GM23248 (cell line): ENCODE measurements at places on chromosomes 5 and 9.

- H3K4me3 ChIP-seq = no peak overlapping the region
- no peaks in the 10 kb centered on the region for H3K36me3 ChIP-seq
- no peaks in the 10 kb centered on the region for H3K27me3 ChIP-seq
- DNase-seq = no peak
- H3K27ac ChIP-seq = no peak overlapping the region
Observed at GRCh38 chr5:149855366-149855765, 89.2 kb downstream of the PDE6A start.

GRCh38 chr9:109440117-109440515 is 58.0 kb downstream of the PTPN3 start:
- no peaks in the 10 kb centered on the region for H3K36me3 ChIP-seq
- H3K4me3 ChIP-seq = no peak overlapping the region
- no peak overlapping the region for H3K27ac ChIP-seq
- no peaks in the 10 kb centered on the region for H3K27me3 ChIP-seq

- DNase-seq = peak; percentile 87
- H3K36me3 ChIP-seq = no peaks in the 10 kb centered on the region; the same call in 1 of the 2 replicates
- peak overlapping the region; percentile 9; the same call in 1 of the 2 replicates for H3K27ac ChIP-seq
- H3K27me3 ChIP-seq = no peaks in the 10 kb centered on the region
- H3K4me1 ChIP-seq = peaks cover 10% of the 10 kb centered on the region
Observed at GRCh38 chr9:127589955-127590370, 22.1 kb upstream of the STXBP1 start.

DNA sequence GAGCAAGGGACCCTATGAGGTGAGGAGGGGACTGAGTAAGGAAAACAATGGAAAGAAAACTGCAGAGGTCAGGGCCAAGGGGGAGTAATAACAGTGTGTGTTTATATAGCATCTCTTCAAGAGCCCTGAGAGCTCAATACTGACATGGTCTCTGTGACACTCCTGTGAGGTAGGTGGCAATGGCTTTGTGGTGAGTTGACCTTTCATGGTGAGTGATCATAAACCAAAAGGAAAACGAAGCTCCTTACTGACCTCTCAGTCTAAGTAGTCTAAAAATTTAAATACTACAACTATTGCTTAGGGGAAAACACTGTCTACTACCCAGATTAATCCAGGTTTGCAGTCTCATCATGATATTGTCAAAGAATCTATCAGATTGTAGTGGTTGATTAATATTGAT is 130.9 kb downstream of the SNCAIP start:
- H3K4me3 ChIP-seq = no peak overlapping the region
- H3K36me3 ChIP-seq = no peaks in the 10 kb centered on the region
- no peaks in the 10 kb centered on the region for H3K4me1 ChIP-seq

DNA sequence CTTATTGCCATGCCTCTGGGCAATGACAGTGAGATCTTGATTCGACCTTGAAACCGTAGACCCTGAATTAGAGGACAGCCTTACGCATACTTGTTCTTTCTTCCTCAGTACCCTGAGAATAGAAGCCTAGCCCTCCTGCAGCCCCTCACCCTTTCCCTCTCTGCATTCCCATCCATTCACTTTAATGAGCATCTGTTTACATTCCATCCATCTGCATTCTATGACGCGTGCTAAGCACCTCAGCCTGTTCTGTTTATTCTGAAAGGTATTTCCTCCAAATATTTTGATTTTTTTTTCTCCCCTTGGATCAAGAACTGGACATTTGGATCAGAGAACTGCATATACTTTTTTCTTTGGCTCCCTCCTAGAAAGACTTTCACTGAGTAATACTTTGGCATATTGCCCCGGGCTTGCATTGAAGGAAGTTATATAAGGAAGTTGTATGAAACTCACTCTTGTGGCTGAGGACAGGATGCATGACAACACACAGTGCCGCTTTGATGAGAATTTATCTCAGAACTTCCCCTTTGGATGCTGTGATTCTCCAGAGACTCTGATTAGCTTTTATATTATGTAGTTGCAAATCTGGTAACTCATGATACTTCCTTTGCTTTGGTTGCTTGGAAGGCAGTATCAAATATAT is 15.7 kb downstream of the TMEM8B start:
- no peaks in the 10 kb centered on the region; the same call in 1 of the 2 replicates for H3K36me3 ChIP-seq
- no peak overlapping the region for H3K4me3 ChIP-seq
- peaks cover 35% of the 10 kb centered on the region for H3K4me1 ChIP-seq
- H3K27me3 ChIP-seq = no peaks in the 10 kb centered on the region
- peak; percentile 97 for DNase-seq
- H3K27ac ChIP-seq = peak overlapping the region; percentile 68

- no peak overlapping the region for H3K4me3 ChIP-seq
- H3K4me1 ChIP-seq = peaks cover 26% of the 10 kb centered on the region
- H3K36me3 ChIP-seq = peaks cover 14% of the 10 kb centered on the region; the same call in 1 of the 2 replicates
- H3K27me3 ChIP-seq = no peaks in the 10 kb centered on the region
- DNase-seq = peak; percentile 71
Observed at GRCh38 chr5:43661102-43661501, 58.1 kb downstream of the NNT start.

DNA sequence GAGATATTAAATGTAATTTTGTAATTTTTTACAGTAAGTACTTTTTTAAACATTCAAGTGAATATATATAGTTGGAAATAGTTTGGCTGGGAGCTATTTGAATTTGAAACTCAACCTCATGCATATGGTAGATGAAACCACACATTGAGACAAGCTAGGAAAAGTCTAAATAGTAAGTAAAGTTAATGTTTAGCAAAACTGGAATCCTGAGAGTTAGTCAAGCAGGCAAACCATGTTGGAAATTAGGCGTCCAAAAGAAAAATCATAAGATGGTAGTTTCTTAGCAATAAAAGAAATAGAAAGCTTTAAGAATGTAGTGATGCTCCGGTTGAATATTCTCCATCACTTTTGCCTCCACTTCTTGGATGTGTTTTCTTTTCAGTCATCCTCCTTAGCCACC is 657.1 kb upstream of the CDH10 start:
- H3K36me3 ChIP-seq = no peaks in the 10 kb centered on the region
- H3K27me3 ChIP-seq = no peaks in the 10 kb centered on the region
- no peak overlapping the region for H3K4me3 ChIP-seq
- H3K27ac ChIP-seq = no peak overlapping the region
- DNase-seq = no peak

DNA sequence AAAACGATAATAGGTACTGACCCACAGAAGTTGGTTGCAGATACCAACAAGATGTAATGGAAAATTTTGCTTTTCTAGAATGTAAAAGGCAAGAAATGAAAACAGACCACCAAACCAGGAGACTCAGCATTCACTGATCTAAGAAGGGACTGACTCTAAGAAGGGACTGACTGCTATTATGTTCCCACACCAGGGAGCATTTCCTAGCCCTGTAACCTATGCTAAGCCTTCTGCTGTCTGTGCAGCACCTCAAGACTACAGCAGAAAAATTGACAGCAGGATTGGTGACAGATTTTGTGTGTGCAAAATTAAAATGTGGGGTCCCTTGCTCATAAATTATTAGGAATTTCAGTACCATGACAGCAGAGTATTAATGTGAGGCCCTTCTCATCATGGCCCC is 154.8 kb downstream of the GABRB2 start:
- H3K36me3 ChIP-seq = no peaks in the 10 kb centered on the region
- H3K4me3 ChIP-seq = no peak overlapping the region
- H3K27me3 ChIP-seq = no peaks in the 10 kb centered on the region

GRCh38 chr5:132203464-132203818 is 24.2 kb downstream of the P4HA2 start:
- no peaks in the 10 kb centered on the region for H3K27me3 ChIP-seq
- peaks cover 14% of the 10 kb centered on the region for H3K4me1 ChIP-seq

- H3K36me3 ChIP-seq = no peaks in the 10 kb centered on the region
- no peak overlapping the region for H3K4me3 ChIP-seq
- H3K27me3 ChIP-seq = peaks cover 12% of the 10 kb centered on the region
- no peak overlapping the region for H3K27ac ChIP-seq
- DNase-seq = no peak
Observed at GRCh38 chr5:174514983-174515394, 209.4 kb upstream of the MSX2 start.

GRCh38 chr5:172451771-172452197 is 2.5 kb downstream of the SH3PXD2B start:
- peaks cover 33% of the 10 kb centered on the region for H3K4me1 ChIP-seq
- H3K36me3 ChIP-seq = no peaks in the 10 kb centered on the region
- H3K27ac ChIP-seq = peak overlapping the region; percentile 84

GRCh38 chr9:133733421-133733795 is 4.7 kb downstream of the SARDH start:
- no peak for DNase-seq
- H3K36me3 ChIP-seq = no peaks in the 10 kb centered on the region
- H3K4me1 ChIP-seq = no peaks in the 10 kb centered on the region
- H3K4me3 ChIP-seq = no peak overlapping the region
- H3K27me3 ChIP-seq = no peaks in the 10 kb centered on the region

DNA sequence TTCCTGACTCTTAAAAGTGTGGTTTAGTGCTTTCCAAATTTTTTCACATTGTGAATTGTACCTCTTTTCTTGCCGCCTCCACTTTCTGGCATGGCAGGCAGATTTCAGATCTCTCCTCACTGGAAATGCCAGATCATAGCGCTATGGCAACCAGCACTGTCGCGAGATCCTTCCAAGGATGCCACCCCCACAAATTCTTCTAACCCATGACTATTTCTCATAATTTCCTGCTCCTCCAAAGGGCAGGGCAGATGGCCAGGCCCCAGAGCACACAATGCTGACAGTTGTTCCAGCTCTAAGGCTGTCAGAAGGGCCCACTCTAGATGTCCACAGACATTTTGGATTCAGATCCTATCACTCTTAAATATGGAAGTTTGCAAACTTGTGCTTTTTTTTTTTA is 446.2 kb upstream of the RIOK2 start:
- peak overlapping the region; percentile 67 for H3K27ac ChIP-seq
- no peaks in the 10 kb centered on the region for H3K27me3 ChIP-seq
- DNase-seq = peak; percentile 97
- H3K4me1 ChIP-seq = peaks cover 31% of the 10 kb centered on the region
- peak overlapping the region; percentile 54 for H3K4me3 ChIP-seq

GRCh38 chr9:110752766-110753165 is 84.2 kb downstream of the MUSK start:
- peak; percentile 96 for DNase-seq
- H3K27ac ChIP-seq = peak overlapping the region; percentile 64
- H3K4me1 ChIP-seq = peaks cover 33% of the 10 kb centered on the region
- no peak overlapping the region for H3K4me3 ChIP-seq
- no peaks in the 10 kb centered on the region for H3K27me3 ChIP-seq
- H3K36me3 ChIP-seq = no peaks in the 10 kb centered on the region

- H3K27ac ChIP-seq = no peak overlapping the region
- no peak for DNase-seq
- H3K4me3 ChIP-seq = no peak overlapping the region
- no peaks in the 10 kb centered on the region for H3K27me3 ChIP-seq
- H3K4me1 ChIP-seq = peaks cover 34% of the 10 kb centered on the region
Observed at GRCh38 chr5:78574131-78574673, 74.4 kb downstream of the LHFPL2 start.

GRCh38 chr5:171845857-171846256 is 60.2 kb downstream of the SMIM23 start:
- no peaks in the 10 kb centered on the region for H3K36me3 ChIP-seq
- peaks cover 9% of the 10 kb centered on the region for H3K4me1 ChIP-seq
- H3K27me3 ChIP-seq = no peaks in the 10 kb centered on the region
- no peak overlapping the region for H3K4me3 ChIP-seq

- peak; percentile 85 for DNase-seq
- H3K36me3 ChIP-seq = peaks cover 14% of the 10 kb centered on the region; the same call in 1 of the 2 replicates
- H3K4me1 ChIP-seq = peaks cover 23% of the 10 kb centered on the region
- peak overlapping the region; percentile 83 for H3K27ac ChIP-seq
Observed at GRCh38 chr5:177495243-177496060, 2.0 kb downstream of the PDLIM7 start.

DNA sequence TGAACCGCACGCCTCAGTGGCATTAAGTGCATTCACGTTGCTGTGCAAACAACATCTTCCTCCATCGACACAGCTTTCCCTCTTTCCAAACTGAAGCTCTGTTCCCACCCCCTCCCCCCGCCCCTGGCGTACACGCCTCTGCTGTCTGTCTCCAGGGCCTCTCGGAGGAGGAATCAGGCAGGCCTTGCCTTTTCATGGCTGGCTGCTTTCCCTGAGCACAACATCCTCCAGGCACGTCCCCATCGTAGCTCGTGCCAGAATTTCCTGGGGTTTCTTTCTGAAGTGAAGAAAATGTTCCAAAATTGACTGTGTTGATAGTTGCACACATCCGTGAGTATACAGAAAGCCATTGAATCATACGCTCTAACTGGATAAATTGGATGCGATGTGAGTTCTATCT is 22.3 kb upstream of the TMEM250 start:
- peaks cover 25% of the 10 kb centered on the region for H3K27me3 ChIP-seq
- no peaks in the 10 kb centered on the region for H3K36me3 ChIP-seq
- no peak overlapping the region for H3K4me3 ChIP-seq
- DNase-seq = no peak
- no peaks in the 10 kb centered on the region for H3K4me1 ChIP-seq

- no peak overlapping the region for H3K27ac ChIP-seq
- H3K27me3 ChIP-seq = peaks cover 9% of the 10 kb centered on the region
- H3K4me1 ChIP-seq = no peaks in the 10 kb centered on the region
- H3K36me3 ChIP-seq = no peaks in the 10 kb centered on the region
- DNase-seq = no peak
Observed at GRCh38 chr5:132540764-132541163, 2.6 kb downstream of the IL5 start.

DNA sequence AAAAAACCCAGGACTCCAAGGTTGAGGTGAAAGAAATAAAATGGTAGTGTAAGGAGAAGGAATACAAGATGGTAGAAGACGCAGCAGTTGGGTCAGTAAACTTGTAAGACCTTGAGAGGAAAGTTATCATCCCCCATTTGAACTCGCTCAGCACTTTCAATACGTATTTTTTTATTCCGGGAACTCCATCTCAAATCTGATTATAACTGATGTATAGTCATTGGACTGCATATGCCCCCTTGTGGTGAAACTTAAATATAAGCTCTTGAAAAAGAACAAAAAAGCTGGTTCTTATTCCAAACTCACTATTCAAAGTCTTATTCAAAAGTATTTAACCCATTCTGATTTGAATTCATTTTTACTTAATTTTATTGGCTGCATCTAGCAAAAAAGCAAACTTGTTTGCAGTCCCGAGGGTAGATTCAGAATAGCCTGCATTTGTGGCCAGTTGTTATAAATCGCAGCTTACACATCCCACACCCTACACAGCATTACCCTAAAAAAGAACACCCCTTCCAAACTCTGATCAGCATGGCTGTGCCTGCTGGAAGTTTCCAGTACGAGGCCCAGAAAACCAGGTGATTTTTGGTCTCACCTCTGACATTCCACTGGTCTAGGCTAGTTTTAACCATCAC is 118.0 kb downstream of the ESM1 start:
- no peaks in the 10 kb centered on the region for H3K36me3 ChIP-seq
- H3K27ac ChIP-seq = no peak overlapping the region
- DNase-seq = peak; percentile 81
- peak overlapping the region; percentile 46 for H3K4me3 ChIP-seq
- H3K27me3 ChIP-seq = no peaks in the 10 kb centered on the region

GRCh38 chr5:142179776-142180387 is 71.3 kb downstream of the NDFIP1 start:
- H3K4me1 ChIP-seq = 0 out of 2 replicates have a peak, but pooled peaks cover 3% of the 10 kb centered on the region
- no peaks in the 10 kb centered on the region for H3K27me3 ChIP-seq
- no peak overlapping the region for H3K4me3 ChIP-seq
- no peaks in the 10 kb centered on the region for H3K36me3 ChIP-seq
- H3K27ac ChIP-seq = no peak overlapping the region

- peak overlapping the region; percentile 62 for H3K4me3 ChIP-seq
- peak; percentile 50 for DNase-seq
- no peaks in the 10 kb centered on the region for H3K36me3 ChIP-seq
Observed at GRCh38 chr9:95649801-95650213, 133.0 kb upstream of the PTCH1 start.
